ENCODE measurements at places on chromosomes 1 and 21.

DNA sequence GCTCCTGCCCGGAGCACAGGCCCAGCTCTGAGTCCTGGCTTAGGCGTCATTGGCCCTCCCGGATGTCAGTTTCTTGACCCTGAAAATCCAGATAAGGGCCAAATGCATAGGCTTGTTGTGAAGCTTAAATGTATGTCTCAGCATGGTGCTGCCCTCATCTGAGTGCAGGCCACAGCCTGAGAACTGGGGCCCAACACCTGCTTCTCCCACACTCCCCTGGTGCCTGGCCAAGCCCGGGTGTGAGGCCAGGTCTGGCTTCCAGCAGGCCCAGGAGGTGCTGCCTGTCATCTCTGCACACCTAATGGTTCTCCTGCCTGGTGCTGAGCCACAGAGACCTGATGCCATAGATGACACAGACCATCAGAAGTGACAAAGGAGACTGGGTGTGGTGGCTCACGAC lies 14.0 kb downstream of the MX2 start:
- DNase-seq = no peak

DNA sequence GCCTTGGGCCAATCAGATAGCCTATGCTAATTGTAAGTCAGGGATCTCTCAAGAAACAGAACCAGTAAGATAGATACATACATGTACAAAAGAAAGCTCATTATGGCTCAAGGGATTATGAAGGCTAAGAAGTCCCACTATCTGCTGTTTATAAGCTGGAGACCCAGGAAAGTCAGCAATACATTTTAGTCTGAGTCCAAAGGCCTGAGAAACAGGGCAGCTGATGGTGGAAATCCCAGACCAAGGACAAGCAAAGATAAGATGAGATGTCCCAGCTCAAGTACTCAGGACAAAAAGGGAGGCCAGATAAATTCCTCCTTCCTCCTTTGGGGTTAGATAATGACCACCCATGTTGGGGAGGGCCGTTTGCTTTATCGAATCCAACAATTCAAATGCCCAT lies 269.9 kb downstream of the AJAP1 start:
- DNase-seq = no peak

DNA sequence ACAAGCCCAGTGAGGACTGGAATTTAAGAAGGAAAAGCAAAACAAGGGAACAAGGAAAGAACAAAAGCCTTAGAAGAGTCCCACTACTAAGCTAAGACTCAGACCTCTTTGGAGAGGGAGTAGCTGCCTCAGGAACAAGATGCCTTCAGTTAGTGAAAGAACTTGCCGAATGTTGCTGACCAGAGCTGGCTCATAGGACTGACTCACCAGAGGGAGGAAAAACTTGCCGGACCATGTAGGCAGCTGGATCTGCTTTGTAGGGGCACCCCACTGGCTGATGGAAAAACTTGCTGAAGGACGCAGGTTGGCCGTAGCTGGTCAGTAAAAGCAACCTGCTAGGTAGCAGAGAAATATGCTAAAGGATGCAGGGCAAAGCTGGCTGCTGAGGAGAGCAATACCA lies 15.3 kb upstream of the ZSWIM5 start:
- DNase-seq = no peak

DNA sequence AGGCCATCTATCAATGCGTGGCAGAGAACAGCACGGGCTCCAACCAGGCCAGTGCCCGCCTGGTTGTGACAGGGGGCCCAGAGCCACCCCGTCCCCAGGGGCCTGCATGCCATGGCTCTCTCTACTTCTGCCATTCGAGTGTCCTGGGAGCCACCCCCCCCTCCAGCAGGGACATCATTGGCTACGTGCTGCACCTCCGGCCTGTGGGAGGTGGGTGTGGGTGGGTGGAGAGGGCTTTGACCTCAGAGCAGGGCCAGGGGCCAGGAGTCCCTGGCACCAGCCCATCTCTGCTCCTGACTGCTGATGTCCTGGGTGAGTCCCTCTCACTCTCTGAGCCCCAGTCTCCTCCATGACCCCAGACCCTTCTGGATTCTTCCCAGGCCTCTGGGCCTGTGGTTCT lies 25.3 kb downstream of the SLC27A3 start:
- no peak for DNase-seq

GRCh38 chr1:84170171-84170570 lies 26.1 kb downstream of the PRKACB start:
- DNase-seq = no peak

DNA sequence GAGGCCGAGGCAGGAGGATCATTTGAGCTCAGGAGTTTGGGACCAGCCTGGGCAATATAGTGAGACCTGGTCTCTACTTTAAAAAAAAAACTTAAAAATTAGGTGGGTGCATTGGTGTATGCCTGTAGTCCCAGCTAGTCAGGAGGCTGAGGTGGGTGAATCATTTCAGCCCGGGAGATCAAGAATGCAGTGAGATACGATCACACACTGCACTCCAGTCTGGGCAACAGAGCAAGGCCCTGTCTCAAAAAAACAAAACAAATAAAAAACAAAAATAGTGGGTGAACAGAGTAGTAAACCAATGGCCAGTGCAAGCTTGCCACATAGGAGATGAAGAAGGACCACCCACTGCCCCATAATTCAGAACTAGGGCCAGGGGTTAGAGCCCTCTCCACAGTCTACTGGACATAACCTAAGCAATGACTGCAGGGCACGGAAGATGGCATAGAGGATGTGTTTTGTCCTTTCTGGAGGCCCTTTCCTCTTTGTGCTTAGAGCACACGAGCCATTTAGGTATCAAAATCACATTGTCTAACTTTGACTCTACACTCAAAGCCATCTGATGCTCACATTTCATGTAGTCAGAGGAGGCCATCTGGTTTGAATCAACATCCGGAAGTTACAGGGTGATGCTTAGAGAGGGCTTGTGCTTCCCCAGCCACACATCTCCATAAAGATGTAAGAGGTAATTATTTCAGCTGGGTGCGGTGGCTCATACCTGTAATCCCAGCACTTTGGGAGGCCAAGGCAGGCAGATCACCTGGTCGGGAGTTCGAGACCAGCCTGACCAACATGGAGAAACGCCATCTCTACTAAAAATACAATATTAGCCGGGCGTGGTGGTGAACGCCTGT lies 12.6 kb downstream of the CD2 start:
- peak; percentile 73 for DNase-seq

DNA sequence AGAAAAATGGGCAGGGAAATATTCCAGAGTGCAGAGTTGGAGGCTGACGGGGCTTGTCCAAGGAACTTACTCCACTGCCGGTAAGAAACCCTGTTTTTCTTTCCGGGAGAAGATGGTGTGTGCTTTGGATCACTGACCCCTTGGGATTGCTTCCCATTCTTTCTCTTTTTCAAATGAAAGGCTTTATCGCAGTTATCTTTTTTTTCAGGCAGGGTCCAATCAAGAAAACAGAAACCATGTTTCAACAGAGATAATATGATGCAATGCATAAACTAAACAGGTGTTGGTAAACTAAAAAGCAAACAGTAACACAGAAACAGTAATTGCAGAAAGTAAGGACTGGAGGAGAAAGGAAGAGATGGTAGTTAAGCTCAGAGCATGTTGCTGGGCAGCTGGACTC lies 145.1 kb downstream of the LYPLAL1 start:
- DNase-seq = no peak

DNA sequence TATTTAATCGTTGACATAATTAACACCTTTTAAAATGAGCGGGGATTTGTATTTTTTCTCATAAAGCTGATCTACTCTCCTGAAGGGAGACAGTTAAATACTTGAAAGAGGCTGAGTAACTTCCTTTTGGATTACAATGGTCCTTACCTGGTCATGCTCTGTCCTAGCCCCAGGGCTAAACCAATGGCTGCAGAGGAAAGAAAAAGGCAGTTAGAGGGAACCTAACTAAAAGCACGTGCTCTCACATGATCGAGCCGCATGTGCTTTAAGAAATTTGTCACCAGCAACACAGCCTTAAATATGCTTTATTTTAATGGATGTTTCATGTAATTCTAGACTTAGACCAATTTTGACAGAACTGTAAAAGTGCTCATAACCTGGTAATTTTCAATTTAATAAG lies 132.7 kb downstream of the GPATCH2 start:
- no peak for DNase-seq

DNA sequence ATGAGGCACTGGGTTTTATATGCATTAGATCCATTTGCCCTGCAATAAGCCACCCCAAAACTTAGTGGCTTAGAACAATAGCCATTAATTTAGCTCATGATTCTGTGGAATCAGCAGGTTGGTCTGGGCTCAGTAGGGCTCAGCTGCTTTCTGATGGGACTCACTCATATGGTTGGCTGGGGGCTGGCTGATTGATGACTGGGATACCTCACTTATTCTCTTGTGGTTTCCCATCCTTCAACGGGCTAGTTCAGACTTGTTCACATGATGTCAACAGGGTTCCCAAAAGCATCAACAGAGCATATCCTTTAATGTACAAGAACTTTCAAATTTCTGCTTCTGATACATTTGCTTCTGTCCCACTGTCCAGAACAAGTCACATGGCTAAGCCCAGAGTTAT lies 43.2 kb downstream of the DNM3 start:
- DNase-seq = no peak

- no peak for DNase-seq
Observed at GRCh38 chr1:55768327-55768952, 553.3 kb upstream of the USP24 start.

DNA sequence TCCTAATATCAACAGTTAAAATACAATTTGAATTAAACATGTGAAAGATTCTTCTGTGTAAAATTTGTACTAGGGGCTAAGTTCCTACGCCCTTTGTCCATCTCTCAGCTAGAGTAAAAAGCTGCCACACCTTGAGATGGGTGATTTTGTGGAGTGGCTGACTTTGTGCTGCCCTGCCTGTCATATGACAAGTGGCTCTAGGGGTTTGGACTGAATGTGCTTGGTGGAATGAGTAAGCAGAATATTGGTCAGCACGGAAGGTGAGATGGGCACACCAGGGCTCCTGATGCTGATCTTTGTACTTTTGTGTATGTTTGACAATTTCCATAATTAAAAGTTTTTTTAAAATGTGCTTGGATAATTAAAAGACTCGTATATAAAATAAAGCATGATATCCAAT lies 133.6 kb upstream of the SLC45A1 start:
- DNase-seq = no peak

DNA sequence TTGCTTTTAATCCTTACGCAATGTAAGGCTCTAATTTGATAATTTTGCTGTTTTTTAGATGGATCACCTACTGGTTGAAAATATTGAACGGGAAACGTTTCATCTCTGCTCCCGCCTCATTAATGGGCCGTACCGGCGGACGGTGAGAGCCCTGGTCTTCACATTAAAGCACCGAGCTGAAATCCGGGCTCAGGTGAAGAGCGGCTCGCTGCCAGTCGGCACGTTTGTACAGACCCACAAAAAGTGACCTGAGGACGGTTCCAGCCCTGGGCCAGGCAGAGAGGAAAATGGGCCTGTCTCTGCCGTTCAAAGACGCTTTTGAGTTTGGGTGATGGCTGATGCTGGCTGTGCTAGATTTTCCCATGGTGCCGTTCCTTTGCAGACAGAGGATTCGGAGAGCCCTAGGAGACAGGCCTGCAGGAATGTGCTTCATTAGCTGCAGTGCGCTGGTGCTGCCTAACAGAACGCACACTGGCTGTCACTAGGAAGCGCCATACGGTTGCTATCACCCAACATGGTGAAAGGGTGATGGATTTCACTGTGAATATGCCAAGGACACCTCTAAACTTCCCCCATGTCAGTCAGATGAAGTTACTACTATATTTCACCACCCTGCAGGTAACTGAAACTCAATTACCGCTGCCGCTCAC lies 42.9 kb downstream of the TCEANC2 start:
- DNase-seq = no peak

DNA sequence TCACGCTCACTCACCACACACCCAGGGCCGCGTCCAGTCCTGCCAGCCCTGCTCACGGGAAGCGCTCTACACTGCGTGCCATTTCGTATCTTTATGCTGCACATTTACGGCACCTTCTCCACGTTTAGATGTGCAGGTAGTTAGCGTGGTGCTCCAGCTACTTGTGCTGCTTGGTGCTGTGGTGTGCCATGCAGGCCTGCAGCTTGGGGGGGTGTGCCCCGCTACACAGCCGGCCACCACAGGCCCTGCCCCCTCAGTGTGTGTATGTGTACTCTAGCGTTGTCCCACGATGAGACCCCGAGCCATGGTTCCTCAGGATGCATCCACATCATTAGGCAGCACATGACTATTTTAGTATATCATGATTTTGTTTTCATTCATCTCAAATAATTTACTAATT lies 38.3 kb downstream of the SNAP47 start:
- DNase-seq = no peak

- DNase-seq = no peak
Observed at GRCh38 chr1:25927521-25928265, 21.5 kb upstream of the STMN1 start.

Measured in CD4-positive, alpha-beta T cell treated with Interleukin-2 at 100 ng/mL for 4 hours (primary cell).